Mesothelial cell of epicardium (in vitro differentiated cells): ENCODE measurements at places on chromosomes 16 and 17. TPM values are rescaled to one million over a fixed set of nuclear protein-coding genes. Genes with fewer than 3 reads are reported as not detected.

DNA sequence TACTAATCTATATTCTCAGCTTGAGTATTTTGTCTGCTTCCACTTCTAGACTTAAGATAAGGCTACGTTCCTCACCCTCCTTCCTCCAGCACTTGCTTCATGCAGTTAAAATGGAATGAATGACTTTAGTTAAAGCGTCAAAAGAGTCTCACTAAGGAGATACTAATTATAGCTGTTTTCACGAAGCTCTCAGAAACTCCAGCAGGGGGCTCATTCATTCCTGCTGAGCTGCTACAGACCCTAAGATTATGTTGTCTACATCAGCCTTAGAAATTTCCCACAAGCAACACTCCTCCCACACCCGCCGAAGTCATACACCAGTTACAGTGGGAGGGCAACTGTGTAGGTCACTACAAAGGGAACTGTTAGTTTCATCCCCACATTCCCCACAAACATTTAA is 57.0 kb upstream of the KIFC3 start:
- no peak overlapping the region for H3K27ac ChIP-seq
- no peaks in the 10 kb centered on the region for H3K27me3 ChIP-seq
- H3K4me1 ChIP-seq, result peaks cover 15% of the 10 kb centered on the region
- peaks cover 3% of the 10 kb centered on the region for H3K36me3 ChIP-seq
- DNase-seq, result no peak

DNA sequence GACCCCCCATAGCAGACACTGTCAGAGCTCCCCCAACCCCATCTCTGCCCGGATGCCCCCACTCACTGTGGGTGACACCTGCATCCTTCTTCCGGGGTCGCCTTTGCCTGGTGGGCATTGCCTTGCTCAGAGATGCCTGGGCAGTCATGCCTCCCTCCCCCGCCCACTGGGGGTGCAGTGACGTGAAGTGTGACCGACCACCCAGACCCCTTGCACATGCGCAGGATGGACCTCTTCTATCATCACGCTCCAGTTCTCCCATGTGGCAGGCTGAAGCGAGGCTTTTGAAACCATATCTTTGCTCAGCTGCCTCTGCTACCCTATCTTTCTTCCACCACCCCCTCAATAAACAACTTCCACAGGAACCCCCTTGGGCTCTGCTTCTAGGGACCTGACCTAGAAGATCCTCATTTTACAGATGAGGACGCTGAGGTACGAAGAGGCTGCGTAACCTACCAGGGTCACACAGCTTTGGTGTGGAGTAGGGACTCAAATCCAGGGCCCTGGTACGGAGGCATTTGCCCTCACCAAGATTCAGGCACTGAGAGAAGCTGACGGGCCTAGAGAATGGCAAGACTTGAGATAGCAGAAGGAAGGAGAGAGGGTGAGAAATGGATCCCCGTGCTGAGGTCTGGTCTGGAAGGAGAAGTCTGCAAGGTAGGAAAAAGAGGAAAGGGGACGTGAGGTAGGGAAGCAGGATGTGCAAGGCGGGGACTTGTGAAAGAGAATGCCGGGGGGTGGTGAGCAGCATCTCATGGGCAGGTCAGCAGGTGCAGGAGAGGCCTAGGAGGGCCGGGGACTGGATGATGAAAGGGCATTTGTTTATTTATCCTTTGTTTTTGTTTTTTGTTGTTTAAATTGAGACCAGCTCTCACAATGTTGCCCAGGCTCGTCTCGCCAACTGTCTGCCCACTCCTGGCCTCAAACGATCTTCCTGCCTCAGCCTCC is 14.4 kb downstream of the NLRC5 start:
- H3K27ac ChIP-seq, result no peak overlapping the region
- H3K27me3 ChIP-seq, result no peaks in the 10 kb centered on the region

GRCh38 chr17:78753316-78754250 is 28.5 kb downstream of the CYTH1 start:
- H3K4me3 ChIP-seq, result no peak overlapping the region
- H3K36me3 ChIP-seq, result no peaks in the 10 kb centered on the region
- H3K4me1 ChIP-seq, result peaks cover 11% of the 10 kb centered on the region

DNA sequence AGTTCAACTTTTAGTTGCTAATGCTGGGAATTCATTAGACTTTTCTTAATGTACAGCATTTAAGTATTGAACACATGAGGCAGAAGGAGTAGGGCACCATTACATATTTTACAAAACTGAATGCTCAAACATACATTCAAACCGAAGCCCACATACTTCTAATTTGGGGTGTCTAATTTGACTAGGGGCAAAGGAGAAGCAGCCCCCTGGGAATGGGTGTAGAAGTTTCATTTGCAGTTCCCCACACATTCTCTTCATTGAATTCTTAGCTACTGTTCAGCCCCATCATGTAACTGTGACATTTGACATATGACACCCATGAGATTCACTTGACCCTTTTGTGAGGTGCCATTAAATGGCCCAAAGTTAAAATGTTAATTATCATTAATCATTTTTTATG is 16.4 kb downstream of the IRX6 start:
- H3K4me1 ChIP-seq, result no peaks in the 10 kb centered on the region
- H3K27ac ChIP-seq, result no peak overlapping the region
- no peak overlapping the region for H3K4me3 ChIP-seq
- DNase-seq, result no peak

- H3K27me3 ChIP-seq, result peaks cover 2% of the 10 kb centered on the region
- no peaks in the 10 kb centered on the region for H3K36me3 ChIP-seq
- H3K4me3 ChIP-seq, result no peak overlapping the region
These were observed 372.9 kb downstream of the CDH13 start for GRCh38 chr16:82999711-83000110.

DNA sequence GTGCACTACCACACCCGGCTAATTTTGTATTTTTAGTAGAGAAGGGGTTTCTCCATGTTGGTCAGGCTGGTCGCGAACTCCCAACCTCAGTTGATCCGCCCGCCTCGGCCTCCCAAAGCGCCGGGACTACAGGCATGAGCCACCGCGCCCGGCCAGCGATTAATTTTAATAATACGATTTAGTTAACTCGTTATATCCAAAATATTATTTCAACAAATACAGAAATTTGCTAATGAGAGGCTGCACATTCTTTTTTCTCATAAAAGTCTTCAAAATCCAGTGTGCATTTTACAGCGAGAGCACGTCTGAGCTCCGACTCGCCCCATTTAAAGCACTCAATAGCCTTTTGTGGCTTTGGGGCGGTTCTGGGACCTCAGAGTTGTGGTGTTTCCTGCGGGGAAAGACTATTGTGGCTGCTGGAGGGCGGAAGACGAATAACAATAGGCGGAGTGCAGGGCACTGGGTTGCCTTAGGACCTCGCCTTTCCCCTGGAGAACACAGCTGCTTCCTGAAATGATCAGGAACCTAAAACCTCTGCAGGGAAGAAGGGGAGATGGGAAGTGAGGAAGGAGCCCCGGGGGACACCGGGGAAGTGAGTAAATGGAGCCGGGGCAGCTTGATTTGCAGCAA is 2.9 kb upstream of the ZSCAN10 start:
- H3K4me1 ChIP-seq, result peaks cover 26% of the 10 kb centered on the region
- H3K27me3 ChIP-seq, result peaks cover 29% of the 10 kb centered on the region
- no peak overlapping the region for H3K27ac ChIP-seq
- no peak for DNase-seq
- no peak overlapping the region for H3K4me3 ChIP-seq

DNA sequence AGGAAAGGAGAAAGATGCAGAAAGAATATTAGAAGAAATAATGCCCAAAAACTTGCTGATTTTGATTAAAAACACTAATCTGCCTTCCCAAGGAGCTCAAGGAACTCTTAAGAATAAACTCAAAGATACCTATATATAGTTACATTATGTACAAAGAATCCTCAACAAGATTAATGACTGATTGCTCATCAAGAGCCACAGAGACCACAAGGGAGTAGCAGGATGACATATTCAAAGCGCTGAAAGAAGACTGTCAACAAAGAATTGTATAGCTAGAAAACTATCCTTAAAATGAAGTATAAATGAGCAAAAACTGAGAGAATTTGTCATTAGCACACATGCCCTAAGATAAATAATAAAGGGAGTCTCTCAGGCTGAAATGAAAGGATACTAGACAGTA is 6.2 kb downstream of the LPCAT2 start:
- no peak overlapping the region for H3K27ac ChIP-seq
- peaks cover 64% of the 10 kb centered on the region for H3K36me3 ChIP-seq
- H3K4me3 ChIP-seq, result no peak overlapping the region
- no peak for DNase-seq

DNA sequence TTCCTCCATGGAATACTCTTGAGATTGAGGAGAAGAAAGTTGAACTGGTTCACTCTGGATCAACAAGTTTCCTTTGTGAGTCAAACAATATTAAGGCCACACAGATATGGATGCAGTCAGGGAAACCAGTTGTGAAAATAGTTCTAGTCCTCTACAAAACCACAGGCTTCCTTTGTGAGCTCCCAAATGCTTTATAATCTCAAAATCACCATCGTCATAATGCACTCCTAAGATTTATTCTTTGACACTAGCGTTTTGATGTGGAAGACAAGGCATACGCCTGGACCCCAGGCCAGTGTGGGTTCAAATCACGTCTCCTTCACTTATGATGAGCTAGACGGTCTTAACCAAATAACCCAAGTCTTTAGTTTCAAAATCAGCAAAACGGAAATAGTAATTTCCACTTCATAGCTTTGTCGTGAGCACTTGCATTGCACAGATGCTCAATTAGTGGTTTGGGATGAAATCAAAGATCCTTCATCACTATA is 142.6 kb downstream of the STX8 start:
- H3K36me3 ChIP-seq, result peaks cover 12% of the 10 kb centered on the region
- peak overlapping the region; percentile 55 for H3K27ac ChIP-seq
- peaks cover 23% of the 10 kb centered on the region for H3K4me1 ChIP-seq
- no peaks in the 10 kb centered on the region for H3K27me3 ChIP-seq

The CIBAR2 gene
- total RNA-seq, result not detected in 3 replicates

The PRSS36 gene
- 0.96 to 1.7 TPM (median 1.4 TPM) in 3 replicates for total RNA-seq

The C16orf92 gene
- not detected in 3 replicates for total RNA-seq

The SPNS2 gene
- 12.2 to 13.7 TPM (median 13.2 TPM) in 3 replicates for total RNA-seq

The GAS2L2 gene
- 0.09 to 0.20 TPM (median 0.11 TPM) in 3 replicates for total RNA-seq

The CYGB gene
- total RNA-seq, result 8.6 to 10.4 TPM (median 10.1 TPM) in 3 replicates

The CMTM2 gene
- 0.25 to 0.58 TPM (median 0.51 TPM) in 3 replicates for total RNA-seq

The LDHD gene
- 0.65 to 0.86 TPM (median 0.66 TPM) in 3 replicates for total RNA-seq

The ENO3 gene
- total RNA-seq, result 21.2 to 25.3 TPM (median 22.4 TPM) in 3 replicates
